Stimulated activated CD8-positive, alpha-beta memory T cell treated with anti-CD3 and anti-CD28 coated beads, Interleukin-2, amount 100 ng/mL, for 1 hour (primary cell): ENCODE measurements at places on chromosomes 6 and 20.

GRCh38 chr6:85085875-85086274 is 321.5 kb upstream of the TBX18 start:
- DNase-seq, result no peak

- DNase-seq, result no peak
These were observed 45.9 kb downstream of the ASXL1 start for GRCh38 chr20:32404017-32404416.

DNA sequence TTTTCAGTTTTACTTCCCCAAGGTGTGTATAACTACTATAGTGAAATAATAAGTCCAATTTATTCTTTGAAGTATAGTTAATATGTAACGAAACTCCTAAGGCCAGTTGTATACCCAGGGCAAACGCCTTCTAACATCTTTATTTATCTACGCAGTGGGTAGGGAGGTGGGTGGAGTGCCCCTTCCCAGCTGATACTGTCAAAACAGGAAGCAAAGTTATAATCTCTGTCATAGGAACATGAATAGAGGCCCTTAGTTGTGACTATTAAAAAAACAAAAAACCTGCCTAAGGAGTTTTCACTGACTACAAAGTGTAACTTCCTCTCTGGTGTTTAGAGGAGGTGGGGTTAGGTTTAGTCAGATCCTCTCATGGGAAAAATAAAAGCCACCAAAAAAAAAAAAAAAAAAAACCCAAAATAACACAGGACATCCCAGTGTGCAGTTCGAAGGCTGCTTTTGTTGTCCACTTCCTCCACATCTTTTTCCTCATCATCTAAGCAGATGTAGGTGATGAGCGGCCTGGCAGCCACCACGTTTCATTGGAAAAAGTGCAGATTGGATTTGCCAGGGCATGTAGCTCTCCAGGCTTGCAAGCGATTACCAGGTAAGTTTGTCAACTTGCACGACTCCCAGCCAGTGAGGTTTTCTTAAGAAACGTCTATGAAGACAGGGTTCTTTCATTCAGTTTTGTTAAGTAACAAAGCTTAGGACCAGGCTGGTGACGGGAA is 58.7 kb downstream of the UTRN start:
- DNase-seq, result no peak

GRCh38 chr6:51562198-51562597 is 525.2 kb downstream of the PKHD1 start:
- no peak for DNase-seq

DNA sequence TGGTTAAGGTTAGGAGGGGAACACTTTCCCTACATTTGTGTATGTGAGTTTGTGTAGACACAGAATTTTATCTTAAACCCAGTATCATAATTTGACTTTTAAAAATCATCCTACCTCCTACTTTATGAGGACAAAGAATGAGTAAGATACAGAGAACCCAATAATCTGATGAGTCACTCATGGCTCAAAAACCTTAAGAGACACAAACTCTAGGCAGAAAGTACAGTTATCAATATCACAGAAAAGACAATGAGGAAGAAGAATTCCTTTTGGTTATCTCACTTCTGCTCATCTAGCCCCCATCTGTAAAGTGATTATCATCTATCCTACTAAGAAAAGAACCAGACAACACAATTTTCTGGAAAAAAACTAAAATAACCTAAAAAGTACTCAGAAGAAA is 87.7 kb downstream of the EPB41L2 start:
- DNase-seq, result no peak

- no peak for DNase-seq
These were observed 243.9 kb upstream of the TCF21 start for GRCh38 chr6:133644892-133645619.

DNA sequence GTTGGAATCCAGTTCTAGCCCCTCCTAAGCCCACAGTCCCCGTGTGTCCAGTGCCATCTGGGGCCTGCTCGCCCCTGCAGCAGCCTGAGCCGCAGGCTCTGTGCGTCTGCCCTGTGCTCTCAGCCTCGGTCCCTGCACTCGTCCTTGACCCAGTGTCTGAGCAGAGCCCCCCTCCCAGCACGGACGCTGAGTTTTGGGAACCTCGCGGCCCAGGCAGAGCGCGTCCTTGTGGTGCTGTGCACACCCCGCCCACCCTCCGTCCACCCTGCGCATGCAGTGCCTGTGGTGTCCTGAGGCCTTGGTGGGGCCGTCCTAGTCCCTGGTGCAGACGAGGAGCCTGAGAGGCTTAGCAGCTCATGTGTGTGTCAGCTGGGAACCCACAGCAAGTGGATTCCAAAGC is 31.6 kb downstream of the OSBPL2 start:
- no peak for DNase-seq

- DNase-seq, result no peak
These were observed 18.1 kb upstream of the ASCC3 start for GRCh38 chr6:100899202-100899601.

DNA sequence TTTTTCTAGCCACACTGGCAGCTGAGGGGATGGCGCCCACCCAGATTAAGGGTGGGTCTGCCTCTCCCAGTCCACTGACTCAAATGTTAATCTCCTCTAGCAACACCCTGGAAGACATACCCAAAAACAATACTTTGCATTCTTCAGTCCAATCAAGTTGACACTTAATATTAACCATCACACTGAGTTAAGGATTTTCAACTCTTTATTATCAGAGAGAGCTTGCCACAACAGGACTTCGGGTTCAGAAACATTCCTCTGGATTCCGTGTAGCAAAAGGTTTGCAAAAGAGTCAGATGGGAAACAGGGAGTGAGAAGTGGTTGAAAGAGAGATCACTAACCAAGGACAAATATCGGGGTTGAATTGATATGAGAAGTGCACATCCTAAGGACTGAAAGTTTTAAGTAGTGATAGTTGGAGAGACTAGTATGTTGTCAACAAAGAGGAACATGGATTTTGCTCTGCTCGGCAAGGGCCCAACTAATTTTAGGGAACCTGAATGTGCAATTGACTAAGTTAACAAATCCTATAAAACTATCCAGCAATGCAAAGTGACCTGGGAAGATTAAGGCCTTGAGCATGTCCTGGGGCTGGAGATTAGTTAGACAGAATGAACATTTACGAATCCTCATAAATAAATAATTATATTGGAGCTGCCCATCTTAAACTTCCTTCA is 137.0 kb upstream of the TENT5A start:
- no peak for DNase-seq

DNA sequence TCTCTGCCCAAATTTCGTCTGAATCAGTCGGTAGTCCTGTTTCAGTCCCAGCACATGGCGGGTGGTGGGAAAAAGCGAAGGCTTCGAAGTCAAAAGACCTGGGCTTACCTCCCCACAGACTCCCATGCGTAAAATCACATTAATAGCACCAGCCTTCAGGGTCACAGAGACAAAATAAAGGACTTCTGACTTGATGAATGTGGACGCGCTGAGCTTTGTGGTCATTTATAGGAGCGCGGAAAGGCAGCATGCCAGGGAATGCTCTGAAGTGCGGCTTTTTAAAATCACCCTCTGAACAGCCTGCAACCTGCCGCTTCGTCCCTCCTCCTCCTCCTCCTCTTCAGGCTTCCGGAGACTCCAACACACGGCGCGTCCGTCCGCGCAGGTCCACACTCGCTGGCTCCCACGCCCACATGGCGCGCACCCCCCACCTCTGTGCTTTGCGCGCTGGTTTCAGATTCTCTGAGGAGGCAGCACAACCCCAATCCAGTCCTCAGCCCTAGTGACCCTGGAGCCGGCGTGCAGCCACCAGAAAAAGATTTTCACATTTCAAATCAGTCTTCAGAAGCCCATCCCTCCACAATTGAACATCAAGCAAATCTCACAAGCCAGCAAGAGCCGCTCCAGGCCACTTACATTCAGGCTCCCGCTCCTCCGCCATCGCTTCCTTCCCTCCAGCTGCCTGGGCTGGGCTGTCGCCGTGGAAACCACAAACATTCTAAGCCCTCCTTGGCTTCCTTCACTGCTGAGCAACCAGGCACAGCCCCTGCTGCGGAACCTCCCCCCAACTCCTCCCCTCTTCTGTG is at the start of gene C6orf118:
TSS of gene C6orf118 (minus strand) at position 680 of the 806 bp plus-strand sequence. CDS start at position 661, 19 bp downstream.
- no peak for DNase-seq

GRCh38 chr6:26122005-26122388 is 34.8 kb downstream of the HFE start:
- no peak for DNase-seq

DNA sequence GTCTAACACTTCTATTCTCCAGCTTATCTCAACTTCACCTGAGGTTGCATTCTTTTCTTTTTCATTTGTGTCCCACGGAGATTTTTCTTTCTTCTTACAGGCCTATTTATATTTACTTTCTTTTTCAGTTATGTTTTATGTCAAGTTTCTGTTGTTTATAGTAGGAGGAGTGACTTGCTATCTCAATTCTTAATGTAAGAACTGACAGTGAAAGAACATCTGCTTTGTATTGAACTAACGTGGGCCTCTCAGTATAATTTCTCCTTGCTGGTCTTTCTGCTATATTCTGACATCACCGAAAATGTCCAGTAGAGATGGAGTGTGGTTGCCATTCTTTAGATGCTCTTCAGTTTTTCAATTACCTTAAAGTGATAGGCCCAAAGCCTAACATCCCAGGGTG is 521.7 kb downstream of the EPM2A start:
- DNase-seq, result no peak

DNA sequence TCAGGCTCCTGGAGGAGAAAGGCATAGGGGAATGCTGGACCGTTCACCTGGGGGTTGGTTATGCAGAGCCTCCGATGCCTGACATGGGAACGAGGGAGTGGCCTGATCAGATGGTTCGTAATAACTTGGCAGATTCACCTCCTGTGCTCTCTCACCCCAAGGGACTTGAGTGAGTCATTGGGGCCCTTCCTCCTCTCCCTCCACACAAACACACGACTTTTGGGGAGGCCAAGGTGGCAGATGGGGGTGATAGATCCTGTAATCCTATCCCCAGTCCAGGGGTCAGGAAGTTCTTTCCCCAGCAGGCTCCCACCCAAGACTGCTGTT is 45.6 kb upstream of the ARFGEF2 start:
- DNase-seq, result no peak

DNA sequence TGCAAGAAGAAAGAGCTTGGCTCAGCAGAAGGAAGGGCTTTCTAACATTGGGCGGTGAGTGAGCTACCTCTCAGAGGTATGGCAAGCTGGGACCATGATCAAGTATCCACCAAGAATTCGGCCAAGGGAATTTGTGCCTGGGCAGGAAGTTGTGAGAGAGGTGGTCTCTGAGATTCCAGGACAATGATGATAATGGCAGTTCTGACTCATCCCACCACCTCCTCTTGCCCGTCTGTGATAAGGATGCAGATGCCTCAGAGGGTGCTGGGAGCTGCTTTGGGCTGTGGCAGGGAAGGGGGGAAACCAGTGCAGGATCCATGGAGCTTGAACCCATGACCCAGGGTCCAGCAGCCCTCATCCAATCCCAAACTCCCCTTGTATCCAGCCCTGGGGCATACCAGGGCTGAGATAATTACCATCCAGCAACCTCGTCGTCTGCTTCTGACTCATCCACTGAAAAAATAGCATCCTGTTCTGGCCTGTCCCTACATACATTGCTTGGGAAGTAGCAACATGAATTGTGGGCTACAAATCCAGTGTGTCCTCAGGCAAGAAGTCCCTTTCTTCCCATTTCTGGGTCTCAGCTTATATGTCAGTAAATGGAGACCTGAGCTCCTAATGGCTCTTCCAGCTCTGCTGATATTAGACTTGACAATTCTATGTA is 5.9 kb downstream of the TGM6 start:
- no peak for DNase-seq

- no peak for DNase-seq
These were observed 506.7 kb downstream of the KIF16B start for GRCh38 chr20:16066571-16066970.

DNA sequence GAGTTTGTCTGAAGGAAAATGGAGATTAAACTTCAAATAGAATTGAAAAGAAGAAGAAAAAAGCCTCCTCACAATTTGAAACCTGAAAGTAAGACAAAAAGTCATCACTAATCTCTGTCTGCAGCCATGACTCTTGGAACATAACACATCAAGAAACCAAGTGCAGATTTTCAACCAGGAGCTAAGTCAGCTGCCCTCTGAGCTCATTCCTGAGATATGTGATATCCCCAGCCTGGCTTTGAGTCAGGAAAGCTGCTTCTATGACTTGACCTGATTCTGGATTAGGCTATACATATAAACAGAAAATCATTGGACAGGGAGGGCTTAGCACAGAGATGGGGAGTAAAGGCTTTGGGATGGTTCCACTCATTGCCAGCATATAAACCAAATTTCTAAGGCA is 891.4 kb downstream of the TFAP2A start:
- DNase-seq, result no peak
